ENCODE measurements at places on chromosomes 12 and 14.

DNA sequence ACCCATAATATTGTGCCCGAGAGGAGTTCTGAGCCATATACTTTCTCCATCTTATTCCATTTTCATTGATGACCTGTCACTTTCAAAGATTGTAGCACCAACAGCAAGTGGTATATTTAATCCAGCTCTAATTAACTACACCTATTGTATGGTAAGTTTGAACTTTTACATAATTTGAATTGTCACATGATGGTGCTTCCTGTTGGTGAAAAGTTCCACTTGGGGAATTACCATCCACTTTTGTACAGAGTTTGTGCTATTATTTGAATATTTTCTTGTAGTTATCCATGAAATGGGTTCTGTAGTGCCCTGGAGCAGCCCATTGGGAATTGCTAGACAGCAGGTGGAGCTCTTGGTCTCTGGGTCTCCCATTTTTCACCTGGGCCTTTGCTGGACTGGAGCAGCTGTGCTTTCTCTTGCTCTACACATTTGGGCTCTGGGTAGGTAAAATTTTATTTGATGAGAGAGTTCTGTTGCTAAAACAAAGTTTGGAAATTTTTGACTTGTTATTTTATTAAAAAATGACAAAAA, 3.0 kb downstream of the SMCO3 start:
- no peak for DNase-seq

GRCh38 chr12:56020423-56021184, at the start of gene IKZF4:
Gene IKZF4 (plus strand): TSS chr12:56021043. CDS start chr12:56021494, 451 bp downstream.
- no peak for DNase-seq

DNA sequence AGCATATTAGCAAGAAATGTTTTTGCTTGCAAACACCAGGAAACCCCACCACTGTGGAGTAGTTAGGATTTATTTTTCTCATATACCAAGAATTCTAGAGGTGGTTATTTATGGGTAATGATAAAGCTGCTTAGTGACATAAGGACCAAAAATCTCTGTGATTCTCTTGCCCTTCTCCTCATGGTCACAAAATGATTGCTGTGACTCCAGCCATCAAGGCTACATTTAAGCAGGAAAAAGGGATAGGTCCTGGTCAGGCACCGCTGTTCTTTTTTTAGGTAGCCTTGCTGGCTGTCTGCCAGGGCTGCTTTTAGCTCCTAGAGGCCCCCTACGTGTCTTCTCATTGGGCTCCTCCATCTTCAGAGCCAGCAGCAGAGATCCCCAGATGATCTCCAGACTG, 104.2 kb downstream of the AACS start:
- DNase-seq, result no peak

DNA sequence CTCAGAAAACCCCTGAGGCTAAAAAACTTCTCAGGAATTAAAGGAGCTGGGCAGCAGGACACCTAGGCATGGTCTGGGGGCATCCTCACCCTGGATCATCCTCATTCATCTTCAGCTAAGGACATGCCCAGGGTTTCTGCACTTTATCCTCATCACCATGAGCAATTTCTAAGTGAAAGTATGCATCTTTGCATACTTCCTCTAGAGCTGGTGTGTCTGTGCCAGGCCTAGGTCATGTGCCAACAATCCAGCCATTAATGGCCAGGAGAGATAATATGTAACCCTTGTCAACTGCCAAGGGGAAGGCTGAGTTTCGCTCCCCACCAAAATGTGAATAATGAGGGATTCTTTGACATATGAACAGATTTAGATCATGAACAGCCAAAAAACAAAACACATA, 160.5 kb downstream of the KITLG start:
- no peak for DNase-seq

DNA sequence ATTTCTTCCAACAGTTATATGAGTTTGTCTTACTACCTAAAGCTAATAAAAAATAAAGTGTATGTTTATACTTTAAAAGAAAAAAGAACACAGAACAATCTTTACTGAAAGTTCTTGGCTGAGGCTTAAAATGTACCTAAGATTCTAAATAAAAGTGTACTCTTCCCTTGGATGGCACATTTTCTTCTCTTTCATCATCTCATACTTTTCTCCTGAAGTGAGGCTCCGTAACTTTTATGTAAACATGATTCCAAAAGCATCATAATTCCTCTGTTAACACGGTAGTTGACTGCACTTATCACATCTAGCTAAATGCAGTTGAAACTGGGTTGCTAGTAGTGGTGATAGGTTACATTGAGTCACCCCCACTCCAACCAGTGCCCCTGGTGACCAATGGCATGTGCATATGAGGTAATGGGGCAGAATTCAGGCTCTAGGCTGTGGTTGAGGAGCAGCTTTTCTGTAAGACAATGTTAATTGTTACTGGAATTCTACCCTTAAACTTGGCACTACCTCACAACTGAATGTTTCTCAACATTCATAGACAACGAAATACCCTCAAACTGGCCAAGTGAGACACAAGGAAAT, 38.4 kb downstream of the WASHC3 start:
- DNase-seq, result no peak

GRCh38 chr14:61252369-61253063, 28.6 kb downstream of the TMEM30B start:
- peak; percentile 55 for DNase-seq

GRCh38 chr14:100350986-100351385, 27.8 kb downstream of the SLC25A47 start:
- DNase-seq, result no peak

GRCh38 chr14:105894125-105894977, 368.0 kb downstream of the TMEM121 start:
- no peak for DNase-seq

GRCh38 chr12:52231305-52232202, 1.5 kb upstream of the KRT7 start:
- no peak for DNase-seq

GRCh38 chr14:65961004-65961403, 525.2 kb upstream of the CCDC196 start:
- DNase-seq, result no peak

GRCh38 chr12:89370850-89371249, 18.5 kb upstream of the DUSP6 start:
- peak; percentile 6 for DNase-seq

Data from occipital lobe (tissue), 3 donors.